ENCODE measurements at places on chromosomes 4 and X.

- no peak for DNase-seq
These were observed 23.7 kb downstream of the FAT1 start for GRCh38 chr4:186699881-186700397.

DNA sequence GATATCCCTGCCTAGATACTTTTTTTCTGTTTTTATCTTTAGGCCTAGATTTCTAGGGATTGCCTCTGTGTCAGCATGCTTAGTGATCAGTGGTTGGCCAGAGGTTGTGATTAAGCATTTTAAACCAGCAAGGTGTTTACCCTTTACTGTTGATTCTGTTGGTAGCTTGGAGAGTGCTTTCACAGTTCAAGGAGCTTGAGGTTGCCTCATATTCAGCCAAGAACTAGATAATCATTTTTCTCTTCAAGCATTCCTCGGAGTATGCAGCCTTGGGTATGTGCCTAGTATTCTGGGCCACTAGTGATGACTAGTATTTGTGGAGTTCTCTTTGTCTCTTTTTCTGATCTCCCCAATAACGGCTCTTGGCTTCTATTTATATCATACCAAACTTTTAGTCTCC, 20.4 kb downstream of the APOOL start:
- no peak for DNase-seq

DNA sequence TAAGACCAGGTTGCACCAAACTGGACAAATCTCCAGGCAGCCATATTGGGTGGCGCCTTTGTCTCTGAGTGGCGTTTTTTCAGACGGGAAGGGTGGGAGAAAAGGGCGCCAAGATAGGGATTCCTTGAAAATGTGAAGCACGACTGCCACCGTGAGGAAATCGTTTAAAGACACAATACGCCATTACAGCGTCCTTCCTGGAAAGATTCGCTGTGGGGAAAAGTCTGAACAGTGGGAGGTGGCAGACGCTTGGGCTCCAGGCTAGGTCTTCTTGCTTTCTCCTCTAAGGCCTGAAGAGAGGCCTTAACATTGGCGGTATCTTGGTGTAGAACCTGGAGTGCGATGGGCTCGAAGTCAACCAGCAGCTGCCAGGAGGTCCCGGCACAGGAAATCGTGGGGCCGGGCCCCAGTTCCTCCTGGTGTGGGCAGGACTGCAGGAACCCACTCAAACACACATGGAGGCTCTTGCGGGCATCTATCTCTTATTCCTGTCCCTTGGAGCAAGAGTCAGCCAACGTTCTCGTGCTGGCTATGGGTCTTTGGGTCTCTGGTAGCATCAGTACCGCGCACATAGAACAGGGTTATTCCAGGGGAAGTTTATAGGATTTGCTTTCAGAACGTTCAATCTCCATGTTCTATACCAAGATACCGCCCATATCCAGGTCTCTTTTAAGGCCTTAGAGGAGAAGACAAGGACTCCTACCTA, 208.8 kb downstream of the OR13H1 start:
- DNase-seq: no peak

DNA sequence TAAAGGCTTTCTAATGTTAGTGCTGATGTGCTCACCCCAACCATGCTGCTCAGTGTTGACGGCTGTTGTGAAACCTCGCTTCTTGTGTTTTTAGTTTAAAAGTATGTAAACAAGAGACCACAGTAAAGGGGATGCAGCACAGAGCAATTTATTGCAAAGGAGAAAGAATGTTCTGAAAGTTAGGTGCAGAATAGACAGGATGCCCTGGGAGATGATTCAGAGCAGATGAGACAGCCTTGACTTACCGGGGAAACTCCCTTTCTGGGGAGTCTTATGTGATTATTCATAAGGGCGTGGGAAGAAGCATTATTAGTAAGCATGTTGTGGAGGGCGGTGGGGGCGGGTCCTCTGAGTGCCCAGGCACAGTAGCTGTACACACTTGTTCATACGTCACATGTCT, 47.7 kb downstream of the EVC start:
- DNase-seq: no peak

GRCh38 chrX:132990835-132991234, 32.4 kb upstream of the HS6ST2 start:
- no peak for DNase-seq

DNA sequence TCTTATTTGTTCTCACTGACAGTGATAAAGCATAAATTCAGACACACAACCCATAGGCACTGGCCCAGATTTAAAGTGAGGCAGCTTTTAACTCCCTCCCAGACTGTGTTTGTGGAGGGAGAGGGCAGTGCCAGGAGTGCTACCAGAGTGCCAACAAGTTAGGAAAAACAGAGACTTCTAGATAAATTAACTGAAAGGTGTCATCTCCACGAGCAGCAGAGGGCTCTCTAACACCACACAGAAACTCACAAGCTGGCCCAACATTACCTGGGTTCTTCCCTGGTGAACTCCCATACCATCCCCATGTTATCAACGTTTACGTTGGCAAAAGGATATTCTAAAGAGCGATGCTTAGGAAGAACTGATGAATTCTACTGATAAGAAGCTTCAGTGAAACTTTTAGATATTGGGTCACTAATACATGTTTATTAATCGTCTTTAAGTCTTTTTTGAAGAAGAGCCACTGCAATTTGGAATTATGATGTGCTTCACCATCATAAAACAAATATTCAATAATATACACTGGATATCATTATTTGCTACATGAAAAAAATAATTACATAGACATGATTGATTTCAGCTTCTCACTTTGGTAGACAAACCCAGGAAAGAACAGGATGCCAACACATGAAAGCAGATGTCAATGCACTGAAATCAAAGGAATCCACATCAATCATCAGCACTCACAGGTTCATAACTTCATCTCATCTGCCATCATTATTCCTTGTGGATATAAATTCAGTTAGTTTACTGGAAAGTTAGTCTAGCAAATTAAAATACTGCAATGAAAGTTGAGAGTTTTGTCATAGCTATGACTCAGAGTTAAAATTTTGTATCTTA, 121.2 kb upstream of the NAP1L5 start:
- peak; percentile 79 for DNase-seq

DNA sequence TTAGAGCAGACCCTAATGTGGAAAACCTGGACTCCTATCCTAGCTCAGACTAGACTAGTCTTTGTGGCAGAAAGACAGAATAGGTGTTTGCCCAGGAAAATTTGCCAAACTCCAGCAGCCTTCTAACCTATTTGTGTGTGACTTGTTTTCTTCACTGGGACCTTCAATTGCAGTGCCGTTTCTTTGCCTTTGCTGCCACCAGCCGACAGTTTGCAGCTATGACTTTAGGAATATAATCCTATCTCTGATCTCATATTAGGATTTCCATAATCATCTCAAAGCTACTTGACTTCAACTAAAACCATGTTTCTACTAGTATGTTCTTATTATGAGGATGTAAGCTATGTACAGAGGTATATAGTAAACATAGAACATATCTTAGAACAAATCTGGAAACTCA, 60.2 kb upstream of the PGAM4 start:
- DNase-seq: peak; percentile 50

GRCh38 chr4:176223561-176223960, 28.2 kb upstream of the SPATA4 start:
- no peak for DNase-seq

- no peak for DNase-seq
These were observed 177.4 kb upstream of the LEF1 start for GRCh38 chr4:108345862-108346817.
